Glutamatergic neuron (in vitro differentiated cells): ENCODE measurements at places on chromosomes 5 and 9. TPM values are rescaled to one million over a fixed set of nuclear protein-coding genes. Genes with fewer than 3 reads are reported as not detected.

CATSPER3 gene
- total RNA-seq = 0.54 TPM

GABRA6 gene
- total RNA-seq = not detected

PCDHGA2 gene
- total RNA-seq = 3.0 TPM

IQGAP2 gene
- 1.4 TPM for total RNA-seq

DNA sequence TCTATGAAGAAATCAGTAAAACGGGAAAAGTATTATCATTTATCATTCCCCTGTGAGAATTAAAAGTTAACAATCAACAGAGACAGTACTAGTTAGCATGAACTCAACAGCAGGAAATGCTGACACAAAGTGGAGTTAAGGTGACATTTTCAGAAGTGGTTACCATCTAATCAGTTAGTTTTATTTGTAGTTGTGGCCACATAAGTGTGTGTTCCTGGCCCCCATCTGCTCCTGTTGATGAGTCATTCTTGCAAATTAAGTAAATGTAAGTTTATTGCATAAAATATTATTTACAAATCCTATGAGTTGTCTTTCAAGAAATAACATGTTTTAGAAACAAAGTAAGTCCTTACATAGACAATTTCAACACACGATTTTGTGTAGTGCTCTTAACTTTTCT, 8.9 kb upstream of the BNC2 start:
- peaks cover 4% of the 10 kb centered on the region for H3K27me3 ChIP-seq
- DNase-seq = no peak
- H3K4me3 ChIP-seq = no peak overlapping the region
- H3K36me3 ChIP-seq = no peaks in the 10 kb centered on the region
- peaks cover 4% of the 10 kb centered on the region for H3K4me1 ChIP-seq

DNA sequence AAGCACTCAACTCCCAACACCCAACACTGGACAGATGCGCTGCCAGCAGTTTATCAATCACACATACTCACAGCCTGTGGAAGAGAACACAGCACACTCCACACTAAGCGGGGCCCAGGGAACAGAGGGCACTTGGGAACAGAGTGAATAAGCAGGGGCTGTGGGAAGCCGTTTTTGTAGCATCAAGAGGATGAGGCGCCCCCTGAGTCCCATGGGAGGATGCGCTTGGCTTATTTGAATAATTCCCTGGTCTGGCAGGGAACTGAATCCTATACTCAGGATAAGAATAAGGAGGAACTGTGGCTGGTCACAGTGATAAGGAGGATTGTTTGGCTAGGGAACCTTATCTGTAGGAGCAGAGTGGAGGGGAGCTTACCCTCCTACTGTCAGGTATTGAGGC, 96.1 kb upstream of the DNAH5 start:
- peaks cover 5% of the 10 kb centered on the region for H3K36me3 ChIP-seq
- peak; percentile 59 for DNase-seq
- no peaks in the 10 kb centered on the region for H3K27me3 ChIP-seq
- H3K4me1 ChIP-seq = peaks cover 3% of the 10 kb centered on the region
- no peak overlapping the region for H3K4me3 ChIP-seq

DNA sequence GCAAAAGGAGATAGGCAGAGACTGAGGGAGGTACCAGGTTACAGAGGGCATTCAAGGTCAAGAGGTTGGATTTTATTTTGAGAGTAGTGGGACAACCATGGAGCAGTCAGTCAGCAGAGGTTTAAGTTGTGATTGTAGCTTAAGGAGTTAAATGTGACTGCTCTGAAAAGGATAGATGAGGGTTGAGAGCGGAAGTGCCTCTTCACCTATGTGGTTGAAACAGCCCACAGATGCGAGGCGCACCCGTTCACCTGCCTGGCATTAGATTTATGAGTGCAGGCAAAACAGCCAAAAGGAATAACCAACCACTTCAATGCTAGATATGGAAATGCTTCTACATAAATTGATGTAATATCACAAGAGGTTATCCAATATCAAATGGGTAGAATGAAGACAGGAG, 8.4 kb downstream of the ZNF474 start:
- no peak overlapping the region for H3K27ac ChIP-seq
- DNase-seq = no peak
- no peaks in the 10 kb centered on the region for H3K27me3 ChIP-seq
- H3K36me3 ChIP-seq = no peaks in the 10 kb centered on the region

GRCh38 chr9:110105107-110105506, 102.9 kb downstream of the C9orf152 start:
- H3K27ac ChIP-seq = no peak overlapping the region
- peaks cover 8% of the 10 kb centered on the region for H3K27me3 ChIP-seq
- no peak overlapping the region for H3K4me3 ChIP-seq
- no peak for DNase-seq
- H3K4me1 ChIP-seq = peaks cover 74% of the 10 kb centered on the region
- H3K36me3 ChIP-seq = no peaks in the 10 kb centered on the region

DNA sequence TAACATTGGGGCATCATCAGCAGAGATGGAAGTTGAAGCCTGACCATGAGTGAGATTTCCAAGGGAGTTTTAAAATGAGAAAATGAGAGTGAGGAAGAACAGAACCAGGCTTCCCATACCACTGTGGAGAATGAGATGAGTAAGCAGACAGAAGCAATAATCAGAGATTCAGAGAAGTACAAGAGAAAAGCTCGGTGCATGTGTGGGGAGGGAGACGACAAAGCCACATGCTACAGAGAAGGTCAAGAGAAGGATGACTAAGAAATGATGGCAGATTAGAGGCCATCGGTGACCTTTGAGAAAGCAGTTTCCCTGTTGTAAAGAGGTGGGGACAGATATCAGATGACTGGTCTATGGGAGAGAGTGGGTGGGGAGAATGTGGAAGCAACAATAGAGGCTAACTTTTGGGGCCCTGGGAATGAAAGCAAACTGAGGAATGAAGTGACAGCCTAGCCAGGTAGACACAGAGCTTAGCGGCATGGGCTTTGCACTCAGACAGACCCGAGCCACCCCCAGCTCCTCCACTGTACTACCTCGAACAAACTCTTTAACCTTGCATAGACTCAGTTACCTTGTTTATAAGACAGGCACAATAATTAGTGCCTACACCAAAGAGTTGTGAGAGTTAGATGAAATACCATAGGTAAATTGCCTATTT, 207.7 kb downstream of the PIK3R1 start:
- H3K4me1 ChIP-seq = peaks cover 26% of the 10 kb centered on the region
- no peak overlapping the region for H3K4me3 ChIP-seq
- no peaks in the 10 kb centered on the region for H3K36me3 ChIP-seq
- H3K27ac ChIP-seq = peak overlapping the region; percentile 14
- DNase-seq = no peak

MEIKIN gene
- total RNA-seq = not detected

DNA sequence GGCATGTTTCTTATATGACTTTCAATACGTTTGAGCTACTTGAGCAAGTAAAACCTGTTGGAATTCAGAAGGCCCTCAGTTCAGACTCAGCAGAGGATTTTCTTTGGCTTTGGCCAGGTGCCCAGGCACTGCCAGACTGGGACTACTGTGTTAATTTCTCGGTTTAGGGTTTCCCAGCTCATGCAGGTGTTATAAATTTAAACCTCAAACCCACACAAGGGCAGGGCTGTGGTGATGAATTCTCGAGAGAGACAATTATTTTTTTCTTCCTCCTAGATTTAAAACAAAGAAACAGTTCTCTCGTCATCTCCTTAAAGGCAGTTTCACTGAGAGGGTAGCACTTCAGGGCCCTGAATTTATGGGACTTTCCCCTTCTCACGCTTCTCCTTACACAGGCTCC, 406.0 kb upstream of the PIK3R1 start:
- peaks cover 3% of the 10 kb centered on the region for H3K36me3 ChIP-seq
- H3K4me3 ChIP-seq = no peak overlapping the region
- DNase-seq = no peak
- H3K27ac ChIP-seq = no peak overlapping the region
- peaks cover 8% of the 10 kb centered on the region for H3K4me1 ChIP-seq

DNA sequence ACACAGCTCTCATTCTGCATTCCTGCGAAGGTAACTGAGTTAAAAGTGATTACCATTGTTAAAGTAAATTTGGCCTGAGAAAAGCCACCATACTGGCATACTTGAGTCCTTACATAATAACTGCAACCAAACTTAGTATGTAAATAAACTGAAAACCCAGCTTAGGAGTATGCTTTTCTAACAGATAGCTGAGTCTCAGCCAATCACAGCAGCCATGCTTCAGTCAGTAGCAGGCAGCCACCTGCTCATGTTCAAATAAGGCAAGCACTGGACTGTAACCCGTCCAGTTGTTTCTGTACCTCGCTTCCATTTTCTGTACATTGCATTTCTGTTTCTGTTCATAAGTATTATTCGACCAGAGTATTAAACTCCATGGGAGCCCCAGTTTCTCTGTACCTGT, 58.6 kb downstream of the GCNT4 start:
- H3K27ac ChIP-seq = no peak overlapping the region
- DNase-seq = no peak
- peaks cover 5% of the 10 kb centered on the region for H3K36me3 ChIP-seq
- H3K4me3 ChIP-seq = no peak overlapping the region
- H3K4me1 ChIP-seq = peaks cover 6% of the 10 kb centered on the region
- peaks cover 3% of the 10 kb centered on the region for H3K27me3 ChIP-seq

GRCh38 chr9:15421990-15422371, 695 bp upstream of the SNAPC3 start:
- no peak for DNase-seq
- peak overlapping the region; percentile 99 for H3K27ac ChIP-seq

GRCh38 chr5:111511831-111512374, 432 bp downstream of the STARD4 start:
- H3K4me3 ChIP-seq = peak overlapping the region; percentile 100
- H3K27me3 ChIP-seq = peaks cover 6% of the 10 kb centered on the region
- DNase-seq = no peak
- H3K36me3 ChIP-seq = no peaks in the 10 kb centered on the region
- H3K4me1 ChIP-seq = peaks cover 30% of the 10 kb centered on the region
- peak overlapping the region; percentile 82 for H3K27ac ChIP-seq

DNA sequence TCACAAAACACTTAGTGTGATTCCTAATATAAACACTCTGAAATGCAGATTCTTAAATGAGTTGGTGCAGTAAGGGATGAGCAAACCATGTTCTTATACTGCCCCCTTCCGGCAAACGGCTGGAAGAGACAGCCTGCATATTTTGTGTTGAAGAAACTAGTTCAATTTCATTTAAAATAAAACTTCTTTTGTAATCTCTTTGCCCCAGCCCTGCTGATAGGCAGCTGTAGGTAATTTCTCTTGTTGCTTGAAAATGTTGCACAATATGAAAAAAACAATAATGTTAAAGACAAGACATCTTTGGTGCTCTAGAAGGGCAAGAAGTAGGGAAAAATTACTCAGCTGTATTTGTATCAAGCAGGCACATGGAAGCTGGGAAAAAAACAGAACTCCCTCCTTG, 89.7 kb upstream of the CCNG1 start:
- H3K27me3 ChIP-seq = no peaks in the 10 kb centered on the region
- no peak overlapping the region for H3K4me3 ChIP-seq
- H3K4me1 ChIP-seq = no peaks in the 10 kb centered on the region
- no peak overlapping the region for H3K27ac ChIP-seq
- peak; percentile 56 for DNase-seq

- H3K27me3 ChIP-seq = peaks cover 2% of the 10 kb centered on the region
- no peaks in the 10 kb centered on the region for H3K36me3 ChIP-seq
- no peak overlapping the region for H3K4me3 ChIP-seq
- no peak overlapping the region for H3K27ac ChIP-seq
- H3K4me1 ChIP-seq = no peaks in the 10 kb centered on the region
- DNase-seq = no peak
Measured at GRCh38 chr5:76930083-76930482, 22.8 kb upstream of the CRHBP start.

- H3K27ac ChIP-seq = no peak overlapping the region
- DNase-seq = no peak
- peaks cover 4% of the 10 kb centered on the region for H3K36me3 ChIP-seq
Measured at GRCh38 chr5:54590824-54591223, 73.3 kb downstream of the SNX18 start.

PCDHGB4 gene
- total RNA-seq = 40.8 TPM

DNA sequence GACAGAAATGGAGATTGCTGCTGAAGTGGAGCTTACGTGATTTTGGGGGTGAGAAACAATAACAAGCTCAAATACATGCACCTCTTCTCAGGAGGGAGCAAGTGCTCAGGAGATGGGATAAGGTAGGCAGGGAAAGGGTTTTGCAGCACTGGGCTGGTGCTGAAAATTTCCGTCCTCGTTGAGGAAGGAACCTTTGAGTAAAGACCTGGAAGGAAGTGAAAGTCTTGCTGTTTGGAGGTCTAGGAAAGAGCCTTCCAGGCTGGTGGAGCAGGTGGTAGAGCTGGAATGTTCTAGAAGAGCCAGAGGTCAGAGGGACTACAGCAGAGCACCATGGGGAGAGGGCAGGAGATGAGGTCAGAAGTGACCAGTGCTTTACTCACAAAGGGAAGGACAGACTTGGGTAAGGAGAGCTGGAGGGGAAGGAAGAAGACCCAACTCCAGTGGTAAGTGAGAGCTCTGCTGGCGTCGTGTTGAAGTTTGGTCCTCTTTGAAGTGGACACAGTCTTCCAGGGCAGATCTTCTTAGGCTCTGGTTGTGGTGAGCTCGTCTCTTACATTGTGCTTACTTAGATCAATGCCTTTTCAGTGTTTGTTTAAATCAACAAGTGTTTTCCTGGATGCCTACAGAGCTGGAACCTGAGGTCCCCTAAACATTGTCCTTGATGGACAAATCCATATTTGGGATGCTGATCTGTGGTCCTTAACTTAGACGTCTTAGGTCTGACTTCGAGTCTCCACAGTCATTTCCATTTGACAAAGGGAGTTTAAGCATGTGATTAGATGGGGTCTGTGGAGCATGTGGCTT, 21.0 kb downstream of the ANKRD33B start:
- no peak overlapping the region for H3K4me3 ChIP-seq
- peaks cover 4% of the 10 kb centered on the region for H3K36me3 ChIP-seq
- no peak for DNase-seq
- H3K27ac ChIP-seq = peak overlapping the region; percentile 53

ADCY2 gene
- 3.8 TPM for total RNA-seq

DNA sequence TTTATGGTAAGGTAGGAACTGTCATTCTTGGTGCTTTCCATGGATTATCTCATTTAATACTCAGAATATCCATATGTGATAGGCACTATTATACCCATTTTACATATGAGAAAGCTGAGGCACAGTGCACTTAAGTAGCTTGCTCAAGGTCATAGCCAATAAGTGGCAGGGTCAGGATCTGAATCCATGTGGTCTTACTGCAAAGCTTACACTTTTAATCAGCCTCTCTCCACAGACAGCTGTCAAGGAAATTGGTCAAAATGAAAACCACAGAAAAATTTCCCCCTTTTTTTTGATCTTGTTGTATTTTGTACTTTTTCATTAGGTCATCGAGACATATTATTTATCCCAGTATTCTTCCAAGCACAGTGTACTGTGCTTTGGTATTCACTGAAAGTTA, 78.5 kb downstream of the ERCC6L2 start:
- H3K27ac ChIP-seq = no peak overlapping the region
- H3K27me3 ChIP-seq = peaks cover 1% of the 10 kb centered on the region
- H3K4me3 ChIP-seq = no peak overlapping the region
- DNase-seq = no peak
